SK-MEL-5 (cell line): ENCODE measurements at places on chromosomes 4 and X.

GRCh38 chrX:15973946-15974345, 119.3 kb upstream of the AP1S2 start:
- no peak for DNase-seq

DNA sequence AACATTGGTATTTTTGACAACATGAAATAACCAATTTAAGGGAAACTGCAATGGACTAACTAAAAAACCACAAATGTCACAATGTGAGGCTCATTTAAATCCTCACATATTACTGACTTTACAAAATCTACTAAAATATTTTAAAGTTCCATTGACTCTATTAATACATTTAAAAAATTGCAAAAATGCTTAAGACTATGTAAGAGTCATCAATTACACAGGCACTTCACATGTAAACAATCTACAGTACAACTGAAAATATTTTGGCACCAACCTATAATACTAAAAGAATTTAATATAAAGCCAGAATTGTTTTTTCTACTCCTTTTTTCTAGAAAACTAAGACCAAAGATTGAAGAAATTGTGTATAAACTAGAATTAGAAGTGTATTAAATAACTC, 76.8 kb upstream of the RBMXL3 start:
- no peak for DNase-seq

DNA sequence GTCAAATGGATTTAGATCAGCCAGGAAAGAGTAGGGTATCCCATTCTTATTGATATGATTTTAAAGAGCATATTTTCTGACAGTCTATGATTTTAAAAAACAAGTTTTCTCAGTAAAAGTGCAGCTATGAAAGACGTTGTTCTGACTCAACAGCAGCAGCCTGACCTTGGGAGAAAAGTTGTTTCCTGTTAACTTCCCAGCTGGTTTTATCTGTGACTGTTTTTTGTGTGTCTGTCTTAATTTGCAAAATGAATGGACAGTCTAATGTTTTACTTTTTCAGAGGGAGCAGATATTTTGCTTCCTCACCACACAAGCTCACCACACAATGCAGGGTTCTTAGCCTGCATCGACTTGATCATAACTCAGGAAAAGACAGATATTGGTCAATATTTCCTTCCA, 764 bp upstream of the MTHFD2L start:
- DNase-seq, result no peak

DNA sequence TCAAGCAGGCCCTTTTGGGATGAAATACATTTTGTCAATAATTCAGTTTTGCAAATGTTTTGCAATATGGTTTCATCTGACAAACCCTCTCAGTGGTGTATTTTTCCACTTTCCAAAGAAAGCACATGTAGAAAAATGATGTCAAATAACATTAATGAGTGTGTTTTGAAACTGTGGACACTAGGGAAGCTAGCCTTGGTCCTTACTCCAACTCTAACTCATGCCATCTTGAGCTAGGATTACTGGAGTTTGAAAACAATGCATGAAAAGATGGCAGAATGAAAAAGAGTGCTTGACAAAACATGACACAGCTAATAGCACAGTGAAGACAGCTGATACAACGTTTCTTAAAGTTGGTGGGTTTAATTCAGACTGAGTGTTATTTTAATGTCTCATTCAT, 41.4 kb downstream of the HAND2 start:
- no peak for DNase-seq

DNA sequence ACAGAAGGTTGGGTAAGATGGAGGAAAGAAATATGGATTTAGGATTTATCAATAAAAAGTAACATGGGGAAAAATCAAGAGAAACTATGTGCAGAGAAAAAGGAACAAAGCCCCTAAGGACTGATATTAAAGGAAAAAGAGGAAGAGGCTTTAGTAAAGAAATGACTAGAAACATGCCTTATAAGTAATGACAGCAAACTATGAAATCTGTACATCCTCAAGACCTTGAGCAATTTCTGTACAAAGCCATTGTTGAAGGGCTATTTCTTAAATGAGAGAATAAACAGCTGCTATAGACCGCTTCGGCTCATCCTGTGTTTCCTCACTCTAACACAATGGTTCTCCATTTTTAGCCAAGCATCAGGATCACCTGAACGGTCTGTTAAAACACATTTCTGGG, 180.3 kb upstream of the ATOH1 start:
- no peak for DNase-seq

GRCh38 chr4:7193030-7193958, 956 bp downstream of the SORCS2 start:
- DNase-seq, result no peak

GRCh38 chrX:153537526-153538295, 20.3 kb downstream of the ATP2B3 start:
- no peak for DNase-seq

- DNase-seq, result no peak
These were observed 20.4 kb downstream of the MAML3 start for GRCh38 chr4:140133576-140133975.

GRCh38 chr4:164935363-164935762, 42.1 kb downstream of the TRIM61 start:
- peak; percentile 57 for DNase-seq

DNA sequence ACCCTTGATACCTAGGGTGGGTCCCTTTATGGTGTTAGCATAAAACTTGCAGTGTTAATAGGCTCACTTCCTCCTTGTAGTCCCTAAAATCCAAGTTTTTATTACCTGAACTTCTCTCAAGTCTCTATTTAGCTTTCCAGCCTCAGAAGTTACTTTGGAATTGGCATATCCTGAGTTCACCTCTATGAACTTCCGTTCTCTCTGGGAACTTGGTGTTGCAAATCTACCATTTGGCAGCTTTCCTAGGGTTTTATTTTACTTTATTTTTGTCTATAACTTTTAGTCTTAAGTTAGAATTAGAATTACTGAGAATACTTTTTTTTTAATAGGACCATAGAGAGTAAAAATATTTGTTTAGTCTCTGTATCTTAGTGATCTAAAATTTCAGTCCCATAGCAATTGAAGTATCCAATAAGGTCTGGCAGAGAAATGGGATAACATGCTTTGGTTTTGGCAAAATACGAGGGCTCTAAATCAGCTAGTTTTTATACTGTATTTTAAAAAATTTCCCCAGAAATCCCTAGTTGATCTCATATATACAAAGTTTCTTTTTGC, 30.3 kb upstream of the NAF1 start:
- no peak for DNase-seq

- DNase-seq, result peak; percentile 42
These were observed 22.2 kb downstream of the QDPR start for GRCh38 chr4:17489721-17490120.

DNA sequence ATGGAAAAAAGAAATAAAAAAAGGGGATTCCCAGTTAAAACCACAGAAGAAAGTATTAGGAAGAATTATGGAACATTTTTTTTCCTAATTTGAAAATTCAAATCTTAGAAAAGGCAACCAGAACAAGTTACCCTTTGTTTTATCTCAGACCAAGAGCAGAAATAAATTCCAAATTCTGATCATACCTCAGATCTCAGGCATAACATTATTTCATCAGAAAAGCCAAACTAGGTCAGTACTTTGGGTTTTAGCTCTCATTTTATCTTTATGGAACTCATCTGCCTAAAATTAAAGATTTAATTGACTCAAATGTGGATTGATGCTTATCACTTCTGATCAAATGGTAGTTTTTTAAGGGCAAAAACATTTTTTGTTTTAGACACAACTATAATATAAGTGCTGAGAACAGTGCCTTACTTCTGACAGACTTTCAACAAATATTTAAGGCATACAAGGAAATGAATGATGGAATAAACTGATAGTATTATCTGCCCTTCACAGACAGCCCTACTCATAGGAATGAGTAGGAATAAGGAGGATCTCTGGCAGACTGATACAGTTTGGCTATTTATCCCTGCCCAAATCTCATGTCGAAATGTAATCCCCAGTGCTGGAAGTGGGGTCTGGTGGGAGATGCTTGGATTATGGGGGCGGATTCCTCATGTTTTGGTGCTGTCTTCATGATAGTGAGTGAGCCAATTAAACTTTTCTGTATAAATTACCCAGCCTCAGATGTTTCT, 245.3 kb upstream of the PITX2 start:
- DNase-seq, result no peak

DNA sequence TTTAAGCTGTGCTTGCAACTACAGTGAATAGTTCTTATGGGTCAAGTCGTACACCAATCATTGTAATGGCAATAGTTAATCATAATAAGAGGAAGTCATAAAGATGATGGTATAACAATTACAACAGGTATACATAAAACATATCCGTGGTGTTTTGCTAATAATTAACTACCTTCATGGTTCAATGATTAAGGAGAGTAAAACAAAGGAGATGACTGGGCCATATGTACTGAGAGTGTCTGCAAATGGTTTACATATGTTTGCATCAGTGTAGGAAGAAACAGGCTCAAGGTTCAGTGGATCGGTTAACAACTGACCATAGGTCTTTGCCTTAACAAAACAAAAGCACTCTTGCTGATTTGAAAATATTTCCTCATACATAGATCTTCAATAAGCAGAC, 253.0 kb downstream of the COX7B2 start:
- DNase-seq, result no peak

DNA sequence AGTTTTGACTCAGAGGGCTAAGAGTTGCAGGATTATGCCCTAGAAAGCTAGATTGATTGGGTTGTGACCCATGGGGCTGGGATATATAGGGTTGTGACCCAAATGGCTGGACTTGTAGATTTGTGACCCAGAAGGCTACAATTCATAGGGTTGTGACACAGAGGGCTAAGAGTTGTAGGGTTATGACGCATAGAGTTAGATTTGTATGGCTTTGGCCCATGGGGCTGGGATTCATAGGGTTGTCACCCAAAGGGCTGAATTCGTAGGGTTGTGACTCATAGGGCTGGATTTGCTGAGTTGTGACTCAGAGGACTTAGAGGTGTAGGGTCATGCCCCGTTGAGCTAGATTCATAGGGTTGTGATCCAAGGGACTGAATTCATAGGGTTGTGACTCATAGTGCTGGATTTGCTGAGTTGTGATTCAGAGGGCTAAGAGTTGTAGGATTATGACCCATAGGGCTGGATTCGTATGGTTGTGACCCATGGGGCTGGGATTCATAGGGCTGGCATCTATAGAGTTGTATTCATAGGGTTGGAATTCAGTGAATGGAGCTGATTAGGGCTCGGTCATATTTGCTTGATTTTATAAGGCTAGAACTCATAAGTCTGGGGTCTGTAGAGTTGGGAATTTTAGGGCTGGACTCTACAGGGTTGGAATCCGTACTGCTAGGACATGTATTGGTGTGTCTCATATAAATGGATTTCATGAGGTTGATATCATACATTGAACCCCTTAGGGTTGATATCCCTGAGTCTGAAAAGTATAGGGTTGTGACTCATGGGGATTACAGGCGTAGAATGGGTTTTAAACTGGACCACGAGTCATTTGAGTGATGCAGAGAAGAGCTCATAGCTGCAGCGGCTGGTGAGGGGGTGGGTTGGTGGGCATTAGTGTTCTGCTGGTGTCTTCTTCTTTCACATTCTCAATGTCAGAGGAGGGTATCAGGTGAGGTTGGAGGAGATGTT, 125.7 kb downstream of the CRLF2 start:
- no peak for DNase-seq

DNA sequence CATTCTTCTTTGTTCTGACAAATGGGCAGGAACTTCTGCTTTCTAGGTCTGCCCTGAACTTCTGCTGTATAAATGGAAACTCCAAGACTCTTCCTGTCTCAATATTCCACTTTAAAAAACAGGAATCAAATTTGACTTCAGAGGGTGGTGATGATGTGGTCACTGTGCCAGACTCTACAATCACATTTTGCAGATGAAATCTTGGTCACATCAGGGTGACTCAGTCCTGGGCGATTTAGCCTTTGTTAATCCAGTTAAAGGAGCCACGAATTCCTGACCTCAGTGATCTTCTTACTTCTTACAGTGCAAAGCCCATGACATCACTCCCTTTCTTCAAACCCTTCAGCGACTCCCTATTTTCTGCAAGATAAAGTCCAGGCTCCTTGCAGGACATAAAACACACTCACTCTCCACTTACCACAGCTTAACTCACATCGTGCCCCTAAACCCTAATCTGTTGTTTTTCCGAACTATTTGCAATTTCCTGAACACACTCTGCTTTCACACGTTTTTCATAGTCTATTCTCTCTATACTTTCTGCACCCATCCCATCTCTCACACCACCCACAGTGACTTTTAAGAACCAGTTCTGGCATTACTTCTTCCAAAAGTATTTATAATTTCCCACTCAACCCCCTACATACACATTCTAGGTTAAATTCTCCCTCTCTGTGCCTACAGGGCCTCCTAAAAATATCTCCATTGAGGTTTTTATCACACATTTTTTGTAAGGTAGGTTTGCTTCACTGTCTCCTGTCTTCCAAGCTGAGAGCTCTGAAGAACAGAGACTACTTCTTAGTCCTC, 11.1 kb downstream of the GASK1B start:
- peak; percentile 90 for DNase-seq

DNA sequence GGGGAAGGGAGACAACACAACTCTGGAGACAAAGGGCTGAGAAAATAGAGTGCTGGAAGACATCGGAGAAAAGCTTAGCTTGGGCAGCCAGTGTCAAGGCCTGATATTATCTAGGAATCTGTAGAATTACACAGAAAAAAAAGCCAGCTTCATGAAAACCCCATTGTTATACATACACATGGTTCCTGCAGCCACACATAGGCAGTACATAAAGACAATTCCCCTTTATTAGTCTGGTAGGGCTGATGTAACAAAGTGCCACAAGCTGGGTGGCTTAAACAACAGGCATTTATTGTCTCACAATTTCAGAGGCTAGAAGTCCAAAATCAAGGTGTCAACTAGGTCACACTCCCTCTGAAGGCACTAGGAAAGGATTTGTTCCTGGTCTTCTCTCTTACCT, 503.5 kb downstream of the MID1IP1 start:
- DNase-seq, result peak; percentile 0

DNA sequence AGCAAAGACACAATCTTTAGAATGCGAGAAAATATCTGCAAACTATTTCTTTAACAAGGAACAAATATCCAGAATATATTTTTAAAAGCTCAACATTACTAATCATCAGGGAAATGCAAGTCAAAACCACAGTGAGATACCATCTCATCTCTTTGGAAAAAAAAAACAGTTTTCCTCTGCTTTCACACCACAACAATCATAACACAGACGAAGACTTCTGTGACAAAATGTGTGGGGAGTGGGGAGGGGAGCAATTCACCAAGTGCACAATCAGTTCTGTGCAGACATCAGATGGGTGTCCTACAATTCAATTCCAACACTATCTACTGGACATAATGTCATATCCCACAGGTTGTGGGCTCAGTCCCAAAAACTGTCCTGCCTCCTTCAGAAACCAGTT, 293.2 kb upstream of the SLC7A11 start:
- no peak for DNase-seq

GRCh38 chr4:137994853-137995252, 247.3 kb downstream of the SLC7A11 start:
- no peak for DNase-seq

GRCh38 chr4:85726555-85726954, 251.6 kb downstream of the ARHGAP24 start:
- no peak for DNase-seq

- DNase-seq, result no peak
These were observed 1156.7 kb downstream of the FAM133A start for GRCh38 chrX:94830717-94831116.

- DNase-seq, result no peak
These were observed 96.5 kb upstream of the DUSP21 start for GRCh38 chrX:44747317-44747716.

- DNase-seq, result no peak
These were observed 571.1 kb downstream of the PCDH7 start for GRCh38 chr4:31291238-31291637.
